ENCODE measurements at places on chromosomes 13 and 19. TPM values are rescaled to one million over a fixed set of nuclear protein-coding genes. Genes with fewer than 3 reads are reported as not detected.
A peak's percentile ranks its signal among the peaks of the same experiment; 100 is the strongest.

Gene RPS28
- 1,329 TPM for polyA plus RNA-seq

Gene EPS8L1
- polyA plus RNA-seq: 1.2 TPM

- no peak for DNase-seq
- H3K27ac ChIP-seq: peak overlapping the region; percentile 11
- H3K4me3 ChIP-seq: no peak overlapping the region
- H3K36me3 ChIP-seq: no peaks in the 10 kb centered on the region
- no peaks in the 10 kb centered on the region for H3K27me3 ChIP-seq
These were observed 5.7 kb downstream of the PAK4 start for GRCh38 chr19:39131255-39131755.

GRCh38 chr13:62908321-62908720, 1492.7 kb upstream of the PCDH20 start:
- H3K27ac ChIP-seq: no peak overlapping the region
- H3K4me1 ChIP-seq: no peaks in the 10 kb centered on the region
- H3K4me3 ChIP-seq: no peak overlapping the region
- no peaks in the 10 kb centered on the region for H3K27me3 ChIP-seq
- H3K36me3 ChIP-seq: no peaks in the 10 kb centered on the region
- no peak for DNase-seq

GRCh38 chr19:18173054-18173571, 500 bp upstream of the IFI30 start:
- H3K36me3 ChIP-seq: peaks cover 16% of the 10 kb centered on the region
- H3K4me1 ChIP-seq: peaks cover 61% of the 10 kb centered on the region
- DNase-seq: no peak
- peak overlapping the region; percentile 94 for H3K4me3 ChIP-seq
- peak overlapping the region; percentile 79 for H3K27ac ChIP-seq

DNA sequence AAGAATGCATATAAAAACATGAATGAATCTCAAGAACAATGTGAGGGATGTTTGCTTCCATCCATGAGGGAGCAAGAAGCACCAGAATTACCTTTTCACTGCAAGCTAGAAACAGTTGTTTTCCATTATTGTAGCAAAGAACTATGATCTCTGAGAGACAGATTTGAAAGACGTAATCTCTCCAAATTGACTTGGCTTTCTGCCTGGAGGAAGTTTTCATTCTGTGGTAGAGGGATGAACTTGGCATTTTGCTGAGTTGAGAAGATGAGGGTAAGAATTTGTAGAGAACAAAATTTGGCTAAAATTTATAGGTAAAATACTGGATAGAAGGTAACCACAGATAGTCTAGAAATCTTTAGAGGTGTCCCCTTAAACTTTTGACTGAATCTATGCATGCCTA, 496.8 kb downstream of the TDRD3 start:
- DNase-seq: no peak
- no peak overlapping the region for H3K4me3 ChIP-seq
- H3K36me3 ChIP-seq: no peaks in the 10 kb centered on the region
- H3K27me3 ChIP-seq: no peaks in the 10 kb centered on the region
- H3K4me1 ChIP-seq: no peaks in the 10 kb centered on the region
- H3K27ac ChIP-seq: no peak overlapping the region

DNA sequence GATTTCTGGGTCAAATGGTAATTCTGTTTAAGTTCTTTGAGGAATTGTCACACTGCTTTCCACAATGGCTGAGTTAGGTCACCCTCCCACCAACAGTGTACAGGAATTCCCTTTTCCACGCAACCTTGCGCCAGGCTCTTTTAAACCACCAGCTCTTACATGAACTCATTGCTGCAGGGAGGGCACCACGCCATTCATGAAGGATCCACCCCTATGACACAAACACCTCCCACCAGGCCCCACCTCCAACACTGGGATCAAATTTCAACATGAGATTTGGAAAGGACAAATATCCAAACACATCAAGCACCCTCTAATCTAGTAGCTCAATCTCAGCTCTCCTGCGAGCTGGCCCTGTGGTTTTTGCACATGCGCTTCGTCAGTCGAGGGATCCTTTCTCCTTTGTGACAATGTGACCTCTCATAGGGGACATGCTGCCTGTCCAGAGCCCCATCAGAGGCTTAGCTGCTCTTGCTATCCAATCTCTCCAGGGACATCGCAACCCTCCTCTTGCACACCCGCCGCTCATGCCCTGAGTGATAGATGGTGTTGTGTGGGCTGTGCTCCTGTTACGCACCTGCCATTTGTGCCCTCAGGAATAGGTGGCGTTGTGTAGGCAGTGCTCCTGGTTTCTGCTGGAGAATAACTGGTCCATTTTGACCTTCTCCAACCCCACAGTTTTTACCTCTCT, 328.0 kb downstream of the UQCRFS1 start:
- H3K27me3 ChIP-seq: no peaks in the 10 kb centered on the region
- no peak overlapping the region for H3K4me3 ChIP-seq
- no peaks in the 10 kb centered on the region for H3K4me1 ChIP-seq
- H3K36me3 ChIP-seq: no peaks in the 10 kb centered on the region

DNA sequence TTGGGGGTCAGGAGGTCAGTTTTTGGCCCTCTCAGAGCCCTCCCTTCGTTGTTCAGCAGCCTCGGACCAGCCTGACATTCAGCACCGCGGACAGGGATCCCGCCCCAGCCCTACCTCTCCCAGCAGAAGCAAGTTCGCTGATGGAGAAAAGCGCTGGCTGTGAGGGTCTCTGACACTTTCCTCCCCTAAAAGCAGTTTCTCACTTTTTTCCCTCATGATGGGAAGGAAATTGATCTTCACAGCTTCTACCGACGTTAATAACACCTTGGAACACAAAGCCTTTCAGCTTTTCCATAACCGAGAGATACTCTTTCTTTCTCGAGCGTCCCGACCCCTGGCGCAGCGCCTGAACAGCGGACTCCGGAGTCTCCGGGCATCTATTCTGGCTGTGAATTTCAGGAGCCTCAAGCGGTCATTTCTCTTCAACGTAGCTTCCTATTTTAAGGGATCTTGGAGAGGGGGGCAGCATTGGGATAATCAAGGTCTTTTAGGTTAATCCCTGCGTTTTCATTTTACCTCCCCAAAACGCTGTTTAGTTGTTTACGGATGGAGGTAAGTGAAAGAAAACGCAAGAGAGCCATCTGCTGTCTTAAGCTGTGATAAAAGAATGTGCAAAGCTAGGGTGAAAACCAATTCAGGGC, 467.2 kb downstream of the ITGBL1 start:
- H3K27ac ChIP-seq: no peak overlapping the region
- no peaks in the 10 kb centered on the region for H3K4me1 ChIP-seq
- no peak overlapping the region for H3K4me3 ChIP-seq
- no peaks in the 10 kb centered on the region for H3K36me3 ChIP-seq

DNA sequence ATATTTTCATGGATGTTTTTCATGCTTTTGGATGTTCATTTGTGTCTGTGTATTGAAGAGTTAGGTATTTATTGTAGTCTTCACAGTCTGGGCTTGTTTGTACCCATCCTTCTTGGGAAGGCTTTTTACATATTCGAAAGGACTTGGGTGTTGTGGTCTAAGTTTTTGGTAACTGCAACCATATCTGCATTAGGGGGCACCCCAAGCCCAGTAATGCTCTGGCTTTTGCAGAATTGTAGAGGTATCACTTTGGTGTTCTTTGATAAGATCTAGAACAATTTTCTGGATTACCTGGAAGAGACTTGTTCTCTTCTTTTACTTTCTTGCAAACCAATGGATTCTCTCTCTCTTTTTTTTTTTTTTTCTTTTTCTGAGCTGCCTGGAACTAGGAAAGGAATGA, 581.3 kb downstream of the DACH1 start:
- no peak overlapping the region for H3K27ac ChIP-seq
- no peaks in the 10 kb centered on the region for H3K4me1 ChIP-seq
- H3K27me3 ChIP-seq: no peaks in the 10 kb centered on the region
- DNase-seq: no peak
- H3K4me3 ChIP-seq: no peak overlapping the region

DNA sequence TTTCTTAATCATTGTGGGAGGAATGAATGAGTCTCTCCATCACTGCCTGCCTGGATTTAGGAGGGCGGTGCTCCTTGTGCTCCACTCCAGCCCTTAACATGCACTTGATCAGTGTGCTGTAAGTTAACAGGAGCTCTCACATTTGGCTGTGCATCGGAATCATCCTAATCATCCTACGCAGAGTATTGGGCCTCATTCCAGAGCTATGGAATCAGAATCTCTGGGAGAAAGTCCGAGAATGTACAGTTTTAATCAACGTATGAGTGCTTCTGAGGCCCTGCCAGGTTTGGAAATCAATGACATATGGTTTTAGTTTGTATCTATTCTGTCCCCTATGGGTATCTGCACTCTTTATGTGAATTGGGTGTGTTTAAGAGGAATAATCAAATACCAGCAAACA, 34.9 kb upstream of the DCLK1 start:
- H3K27ac ChIP-seq: no peak overlapping the region
- no peak overlapping the region for H3K4me3 ChIP-seq
- no peak for DNase-seq
- H3K36me3 ChIP-seq: no peaks in the 10 kb centered on the region

DNA sequence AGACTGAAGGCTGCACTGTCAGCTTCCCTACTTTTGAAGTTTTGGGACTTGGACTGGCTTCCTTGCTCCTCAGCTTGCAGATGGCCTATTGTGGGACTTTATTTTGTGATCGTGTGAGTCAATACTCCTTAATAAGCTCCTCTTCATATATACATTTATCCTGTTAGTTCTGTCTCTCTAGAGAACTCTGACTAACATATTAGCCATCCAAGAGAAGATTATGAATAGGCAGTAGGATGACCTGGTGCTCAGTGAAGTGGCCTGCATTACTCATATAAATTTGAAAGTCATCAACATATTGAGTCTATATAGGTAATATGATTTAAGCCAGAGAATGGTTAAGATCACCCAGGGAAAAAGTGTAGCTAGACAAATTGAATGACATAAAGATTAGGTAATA, 136.3 kb upstream of the UFM1 start:
- H3K27me3 ChIP-seq: no peaks in the 10 kb centered on the region
- H3K36me3 ChIP-seq: no peaks in the 10 kb centered on the region
- DNase-seq: no peak
- H3K4me3 ChIP-seq: no peak overlapping the region
- no peaks in the 10 kb centered on the region for H3K4me1 ChIP-seq

- H3K4me1 ChIP-seq: no peaks in the 10 kb centered on the region
- H3K27ac ChIP-seq: no peak overlapping the region
- DNase-seq: no peak
- H3K4me3 ChIP-seq: no peak overlapping the region
- H3K27me3 ChIP-seq: no peaks in the 10 kb centered on the region
- H3K36me3 ChIP-seq: no peaks in the 10 kb centered on the region
These were observed 159.3 kb downstream of the ITGBL1 start for GRCh38 chr13:101611491-101612475.

GRCh38 chr13:110637747-110638146, 22.4 kb downstream of the NAXD start:
- H3K36me3 ChIP-seq: peaks cover 51% of the 10 kb centered on the region
- no peaks in the 10 kb centered on the region for H3K4me1 ChIP-seq
- no peak overlapping the region for H3K27ac ChIP-seq
- no peak overlapping the region for H3K4me3 ChIP-seq

DNA sequence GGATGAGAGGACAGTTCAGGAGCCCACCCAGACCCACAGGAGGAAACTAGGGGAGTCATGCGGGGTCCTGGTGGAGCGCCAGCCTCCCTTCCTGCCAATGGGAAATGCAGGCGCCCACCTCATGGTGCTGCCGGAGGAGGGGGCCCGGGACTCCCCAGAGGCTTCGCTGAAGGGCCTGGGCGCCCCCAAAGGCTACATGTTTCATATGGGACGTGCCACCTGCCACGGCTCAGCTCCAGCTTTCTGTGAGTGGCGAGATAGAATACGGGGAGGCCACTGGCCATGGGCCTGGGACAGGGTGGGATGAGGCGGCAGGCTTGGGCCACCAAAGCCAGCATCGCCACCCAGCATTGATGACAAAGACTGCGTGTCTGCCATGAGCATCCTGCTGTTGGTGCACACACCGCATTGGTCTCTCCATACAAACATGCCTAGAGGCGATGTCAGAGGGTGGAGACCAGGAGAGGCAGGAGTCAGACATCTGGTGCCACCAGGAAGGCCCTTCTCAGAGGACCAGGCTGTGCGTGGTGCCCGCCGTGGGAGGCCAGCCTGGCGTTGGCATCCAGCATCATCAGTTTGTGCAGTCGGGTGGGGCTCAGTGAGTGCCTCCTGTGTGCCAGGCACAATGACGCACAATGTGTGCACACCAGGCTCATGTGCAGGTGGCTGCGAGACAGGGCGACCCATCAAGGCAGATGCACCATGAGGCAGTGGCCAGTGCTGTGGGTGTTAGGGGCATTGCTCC, 1.2 kb upstream of the F10 start:
- no peak overlapping the region for H3K27ac ChIP-seq
- no peaks in the 10 kb centered on the region for H3K36me3 ChIP-seq
- no peak overlapping the region for H3K4me3 ChIP-seq
- no peaks in the 10 kb centered on the region for H3K27me3 ChIP-seq

DNA sequence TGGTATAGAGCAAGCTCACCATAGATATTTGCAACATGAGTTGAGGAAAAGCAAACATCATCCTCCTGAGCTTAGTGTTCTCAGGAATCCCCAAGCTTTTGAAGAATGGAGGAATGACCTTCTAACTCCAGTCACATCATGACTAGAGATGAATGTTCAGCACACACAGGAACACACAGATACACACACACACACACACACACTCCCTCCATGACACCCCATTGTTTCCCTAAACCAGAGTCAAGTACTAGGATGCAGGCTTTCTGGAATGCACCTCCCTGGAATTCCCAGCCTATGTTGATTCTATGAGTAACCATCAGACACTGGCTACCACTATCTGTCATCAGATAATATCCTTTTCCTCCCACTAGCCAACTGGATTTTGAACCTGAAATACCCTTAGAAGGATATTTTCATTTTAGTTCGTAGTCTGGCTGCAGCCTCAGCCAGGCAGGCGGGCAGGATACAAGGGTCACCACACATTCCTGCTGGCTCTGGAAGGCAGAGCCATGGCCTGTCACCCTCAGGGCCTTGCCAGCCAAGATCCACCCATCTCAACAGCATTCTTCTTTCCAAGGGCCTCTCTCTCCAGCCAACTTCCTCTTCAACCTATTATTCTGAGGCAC, 162.4 kb downstream of the FOXO1 start:
- no peaks in the 10 kb centered on the region for H3K36me3 ChIP-seq
- no peak overlapping the region for H3K4me3 ChIP-seq
- H3K4me1 ChIP-seq: no peaks in the 10 kb centered on the region
- H3K27me3 ChIP-seq: no peaks in the 10 kb centered on the region
- no peak overlapping the region for H3K27ac ChIP-seq
- no peak for DNase-seq

- no peak overlapping the region for H3K27ac ChIP-seq
- H3K36me3 ChIP-seq: no peaks in the 10 kb centered on the region
- H3K27me3 ChIP-seq: no peaks in the 10 kb centered on the region
- H3K4me3 ChIP-seq: no peak overlapping the region
- DNase-seq: no peak
These were observed 18.9 kb upstream of the GARRE1 start for GRCh38 chr19:34235425-34235940.
